ENCODE measurements at places on chromosomes 1 and 21.

- DNase-seq: no peak
Measured at GRCh38 chr1:112868191-112868590, 87.8 kb downstream of the SLC16A1 start.

GRCh38 chr1:84101204-84101603 is 42.9 kb upstream of the PRKACB start:
- no peak for DNase-seq

DNA sequence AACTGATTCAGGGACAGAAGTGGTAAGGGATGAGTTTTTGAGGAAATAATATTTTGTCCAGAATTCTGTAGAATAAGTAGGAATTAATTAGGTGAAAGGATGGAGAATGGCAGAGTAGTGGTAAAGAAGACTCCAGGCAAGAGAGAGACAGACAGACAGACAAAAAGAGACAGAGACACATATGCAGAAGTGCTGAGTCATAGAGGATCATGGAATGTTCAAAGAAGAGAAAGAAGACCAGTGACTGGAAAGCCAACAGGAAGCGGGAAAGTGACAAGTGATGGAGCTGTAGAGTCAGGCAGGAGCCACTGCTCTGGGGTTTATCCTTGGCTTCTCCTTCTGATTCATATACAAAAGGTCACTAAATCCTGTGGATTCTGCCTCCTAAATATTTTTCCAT is 85.9 kb downstream of the UROD start:
- DNase-seq: no peak

- DNase-seq: no peak
Measured at GRCh38 chr1:22413799-22414198, 37.9 kb upstream of the ZBTB40 start.

- no peak for DNase-seq
Measured at GRCh38 chr1:200228486-200228885, 181.3 kb downstream of the ZNF281 start.

DNA sequence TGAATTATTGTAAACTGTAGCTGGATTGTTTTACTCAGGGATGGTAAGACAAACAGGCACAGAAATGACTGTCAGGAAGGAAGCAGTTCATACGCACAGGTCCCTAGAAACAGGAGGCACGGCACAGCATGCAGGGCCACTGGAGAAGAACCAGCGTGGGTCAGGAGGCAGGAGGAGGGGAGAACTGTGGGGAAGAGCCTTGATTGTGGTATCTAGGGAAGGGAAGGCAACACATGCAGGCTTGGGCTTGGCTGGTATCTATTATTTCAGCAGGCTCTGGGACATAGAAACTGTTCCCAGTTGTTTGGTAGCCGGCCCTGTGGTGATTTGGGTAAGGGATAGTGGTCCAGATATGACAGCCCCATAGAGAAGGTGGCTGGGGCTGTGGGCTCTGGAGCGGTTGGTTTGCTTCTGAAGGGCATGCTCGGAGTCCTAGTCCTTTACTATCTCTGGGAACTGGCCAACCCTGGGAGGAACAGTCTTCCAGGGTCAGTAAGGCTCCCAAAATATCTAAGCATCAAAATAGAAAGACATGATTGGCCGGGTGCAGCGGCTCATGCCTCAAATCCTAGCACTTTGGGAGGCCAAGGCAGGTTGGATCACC is 43.1 kb upstream of the CCSAP start:
- no peak for DNase-seq

GRCh38 chr1:4207183-4207582 is 307.1 kb upstream of the C1orf174 start:
- no peak for DNase-seq

GRCh38 chr1:55049271-55049913 is 10.0 kb downstream of the PCSK9 start:
- no peak for DNase-seq

GRCh38 chr1:22670352-22670975 is 17.4 kb downstream of the C1QB start:
- DNase-seq: no peak

GRCh38 chr1:51306950-51307349 is 23.4 kb downstream of the TTC39A start:
- DNase-seq: no peak

DNA sequence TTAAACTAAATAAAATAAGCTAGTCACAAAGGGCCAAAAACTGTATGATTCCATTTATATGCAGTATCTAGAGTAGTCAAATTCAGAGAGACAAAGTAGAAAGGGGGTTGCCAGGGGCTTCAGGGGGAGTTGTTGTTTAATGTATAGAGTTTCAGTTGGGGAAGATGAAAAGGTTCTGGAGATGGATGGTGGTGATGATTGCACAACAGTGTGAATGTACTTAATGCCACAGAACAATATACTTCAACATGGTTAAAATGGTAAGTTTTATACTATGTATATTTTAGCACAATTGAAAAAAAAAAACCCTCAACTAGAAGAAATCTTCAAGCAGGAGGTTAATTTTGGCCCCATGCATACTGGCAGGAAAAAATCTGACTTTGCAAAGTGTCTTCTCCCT is 24.3 kb downstream of the VAV3 start:
- DNase-seq: no peak

- no peak for DNase-seq
Measured at GRCh38 chr1:157696966-157697628, 3.5 kb downstream of the FCRL3 start.

All from HuH-7 (cell line).